ENCODE measurements at places on chromosomes 13 and 19.

- DNase-seq = peak; percentile 20
These were observed 421 bp downstream of the TNPO2 start for GRCh38 chr19:12723381-12723640.

DNA sequence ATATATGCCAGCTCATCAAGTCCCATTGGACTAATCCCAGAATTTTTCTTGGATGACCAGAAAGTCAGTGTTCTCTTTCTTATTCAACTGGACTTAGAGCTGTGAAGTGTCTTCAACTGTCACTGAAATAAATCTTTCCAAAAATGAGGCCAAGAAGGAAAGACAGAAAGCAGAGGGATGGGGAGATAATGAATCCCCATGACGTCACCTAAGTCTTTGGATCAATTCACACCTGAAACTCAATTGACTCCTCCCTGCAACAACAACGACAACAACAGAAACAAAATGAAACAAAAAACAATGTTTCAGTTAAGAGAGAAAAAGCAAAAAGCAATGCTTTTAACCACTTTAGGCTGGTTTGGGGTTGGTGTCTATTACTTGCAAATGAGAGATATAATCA, 91.2 kb downstream of the OXGR1 start:
- DNase-seq = no peak

DNA sequence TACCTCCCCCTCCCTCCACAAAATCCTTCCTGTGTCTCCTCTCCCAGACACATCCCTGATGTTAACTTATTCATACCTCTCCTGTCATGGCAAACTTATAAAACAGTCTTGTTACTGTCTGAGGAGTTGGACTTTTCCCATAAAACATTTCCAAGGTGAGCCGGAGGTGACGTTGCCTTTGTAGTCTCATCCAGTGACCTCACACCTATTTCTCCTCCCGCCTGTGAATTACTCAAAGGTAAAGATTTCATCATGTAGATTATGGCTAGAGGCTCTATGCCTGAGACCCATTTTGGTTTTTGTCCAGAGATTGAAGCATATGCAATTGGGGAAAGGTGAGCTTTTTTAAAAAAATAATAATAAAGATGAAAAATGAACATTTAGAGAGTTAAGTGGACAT, 529.0 kb downstream of the MYO16 start:
- DNase-seq = no peak

- DNase-seq = no peak
These were observed 150.2 kb downstream of the TNFSF13B start for GRCh38 chr13:108419768-108420167.

GRCh38 chr19:30235946-30236345, 136.2 kb upstream of the ZNF536 start:
- no peak for DNase-seq

- peak; percentile 77 for DNase-seq
These were observed 25.9 kb downstream of the RCN3 start for GRCh38 chr19:49553451-49554271.

DNA sequence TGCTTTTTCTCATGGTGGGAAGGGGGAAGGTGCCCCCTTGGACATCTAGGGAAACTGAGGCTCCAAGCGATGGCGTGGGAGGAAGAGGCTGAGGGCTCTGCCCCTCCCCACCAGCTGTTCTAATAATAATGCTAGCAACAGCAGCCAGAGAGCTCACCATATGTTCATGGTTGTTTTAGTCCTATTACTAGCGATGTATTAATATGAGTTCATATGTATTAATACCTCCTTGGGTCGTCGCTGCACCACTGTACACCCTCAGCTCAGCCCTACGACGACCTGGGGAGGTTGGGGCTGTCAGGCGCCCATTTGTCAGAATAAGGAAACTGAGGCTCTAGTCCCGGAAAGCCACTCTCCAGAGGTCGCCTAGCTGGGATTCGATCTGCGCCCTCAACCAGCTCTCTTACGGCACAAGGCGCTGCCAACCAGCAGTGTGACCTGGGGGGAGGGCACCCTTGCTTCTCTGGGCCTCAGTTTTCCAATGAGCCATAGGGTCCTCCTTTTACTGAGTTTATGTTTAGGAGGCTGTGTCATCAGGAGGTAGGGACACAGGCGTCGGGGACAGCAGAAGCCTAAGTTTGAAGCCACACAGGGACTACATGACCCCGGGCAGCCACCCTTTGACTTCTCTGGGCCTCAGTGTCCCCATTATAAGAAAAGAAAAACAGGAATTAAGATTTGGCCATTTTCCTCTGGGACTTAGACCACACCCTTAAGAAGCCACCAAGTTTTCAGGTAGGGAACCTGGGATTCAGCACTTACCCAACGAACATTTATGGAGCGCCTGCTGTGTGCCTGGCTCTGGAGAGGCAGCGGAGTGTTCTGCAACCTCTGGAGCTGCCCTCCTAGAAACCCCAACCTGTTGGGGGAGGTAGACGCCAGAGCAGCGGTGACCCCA, 664 bp downstream of the MAST3 start:
- no peak for DNase-seq

GRCh38 chr19:35254341-35255297, 5.8 kb downstream of the LSR start:
- no peak for DNase-seq

DNA sequence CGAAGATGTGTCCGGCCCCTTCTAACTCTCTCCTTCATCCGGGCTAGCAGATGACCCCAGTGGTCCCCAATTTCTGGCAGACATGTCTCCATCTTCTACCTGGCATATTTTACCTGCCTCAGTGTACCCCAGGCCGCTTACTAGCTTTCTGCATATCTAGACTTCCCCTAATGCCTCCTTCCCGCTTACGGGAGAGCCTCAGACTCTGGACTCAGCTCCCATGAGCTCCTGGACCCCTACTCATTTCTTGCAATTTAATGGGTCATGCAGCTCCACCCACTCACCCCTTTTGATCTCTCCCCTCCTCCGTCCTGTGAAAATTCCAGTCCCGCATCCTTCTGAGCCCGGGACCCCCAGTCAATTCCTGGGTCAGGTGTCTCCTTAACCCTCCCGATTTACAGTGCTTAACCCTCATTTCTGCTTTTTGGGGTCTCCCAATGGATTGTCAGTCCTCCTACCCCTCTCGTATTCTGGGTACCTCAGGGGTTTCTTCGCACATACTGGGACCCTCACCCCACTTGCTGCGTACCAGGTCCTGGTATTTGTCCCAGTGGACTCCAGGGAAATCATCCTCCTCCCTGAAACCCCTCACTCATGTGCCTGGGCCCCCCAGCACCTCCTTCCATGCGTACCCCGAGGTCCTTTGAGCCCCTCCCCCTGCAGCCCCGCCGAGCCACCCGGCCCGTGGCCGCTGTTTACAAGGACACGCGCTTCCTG, 500 bp upstream of the JUNB start:
- DNase-seq = no peak

GRCh38 chr19:15109768-15110417, 2.7 kb downstream of the SYDE1 start:
- DNase-seq = no peak

- no peak for DNase-seq
These were observed 53.5 kb upstream of the PCDH9 start for GRCh38 chr13:67283637-67284036.

Data from stimulated activated CD4-positive, alpha-beta T cell treated with anti-CD3 and anti-CD28 coated beads, Interleukin-15, amount 100 ng/mL, for 24 hours (primary cell).